Calu3 (cell line): ENCODE measurements at places on chromosomes 2 and 18. TPM values are rescaled to one million over a fixed set of nuclear protein-coding genes. Genes with fewer than 3 reads are reported as not detected.
A peak's percentile ranks its signal among the peaks of the same experiment; 100 is the strongest.

DNA sequence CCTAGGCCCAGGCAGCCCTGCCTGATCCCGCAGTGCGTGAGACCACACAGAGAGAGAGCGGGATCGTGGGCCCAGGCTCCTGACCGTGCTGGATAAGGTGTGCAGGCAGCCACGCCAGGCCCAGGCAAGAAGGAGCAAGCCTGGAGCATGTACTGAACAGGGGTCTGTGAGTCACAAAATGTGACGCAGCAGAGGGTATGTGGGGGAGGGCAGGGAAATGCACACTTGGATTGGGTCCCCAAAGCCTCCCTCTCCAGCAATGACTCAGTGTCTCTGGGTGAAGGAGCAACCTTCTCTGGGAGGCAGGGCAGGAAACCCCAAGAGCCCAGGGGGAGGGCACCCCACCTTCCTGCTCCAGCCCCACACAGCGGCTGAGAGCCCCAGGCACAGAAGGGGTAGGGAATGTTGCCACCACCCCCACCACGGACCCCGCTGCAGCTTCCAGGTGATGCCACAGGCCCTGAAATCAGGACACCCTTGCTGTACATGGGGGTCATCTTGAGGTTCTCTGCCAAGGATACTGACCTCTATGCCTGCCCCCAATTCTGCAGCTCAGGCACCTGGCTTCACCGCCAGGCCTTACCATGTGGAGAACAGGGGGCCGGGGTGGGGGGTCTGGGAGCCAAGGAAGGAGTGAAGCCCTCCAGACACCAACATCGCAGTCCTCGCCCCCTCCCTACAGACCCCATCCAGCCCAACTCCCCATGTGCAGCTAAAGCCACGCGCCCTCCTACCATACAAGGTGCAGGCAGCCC lies 1.3 kb upstream of the GPC1 start:
- DNase-seq: peak; percentile 70
- peaks cover 14% of the 10 kb centered on the region for H3K27me3 ChIP-seq
- peaks cover 21% of the 10 kb centered on the region for H3K4me1 ChIP-seq

DNA sequence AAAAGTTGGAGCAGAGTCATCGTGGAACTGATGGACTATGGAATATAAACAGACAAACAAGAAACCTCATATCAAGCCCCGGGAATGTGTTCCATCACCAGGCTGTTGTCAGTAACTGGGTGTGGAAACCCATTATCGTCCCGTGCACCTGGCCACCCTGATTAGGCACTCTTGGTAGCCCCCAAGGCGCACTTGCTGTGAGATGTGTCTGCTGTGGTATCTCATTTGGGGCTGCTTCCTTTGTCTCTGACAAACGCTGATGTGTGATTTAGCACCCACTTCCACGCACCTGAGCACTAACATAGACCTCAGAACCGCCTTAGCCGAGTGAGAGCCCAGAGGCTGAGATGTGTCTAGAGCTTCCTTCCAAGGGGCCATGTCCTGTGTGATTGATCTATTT lies 96.3 kb downstream of the PRPF40A start:
- no peak overlapping the region for H3K27ac ChIP-seq
- H3K4me3 ChIP-seq: no peak overlapping the region
- no peak for DNase-seq
- H3K4me1 ChIP-seq: peaks cover 1% of the 10 kb centered on the region
- peaks cover 12% of the 10 kb centered on the region for H3K36me3 ChIP-seq

DNA sequence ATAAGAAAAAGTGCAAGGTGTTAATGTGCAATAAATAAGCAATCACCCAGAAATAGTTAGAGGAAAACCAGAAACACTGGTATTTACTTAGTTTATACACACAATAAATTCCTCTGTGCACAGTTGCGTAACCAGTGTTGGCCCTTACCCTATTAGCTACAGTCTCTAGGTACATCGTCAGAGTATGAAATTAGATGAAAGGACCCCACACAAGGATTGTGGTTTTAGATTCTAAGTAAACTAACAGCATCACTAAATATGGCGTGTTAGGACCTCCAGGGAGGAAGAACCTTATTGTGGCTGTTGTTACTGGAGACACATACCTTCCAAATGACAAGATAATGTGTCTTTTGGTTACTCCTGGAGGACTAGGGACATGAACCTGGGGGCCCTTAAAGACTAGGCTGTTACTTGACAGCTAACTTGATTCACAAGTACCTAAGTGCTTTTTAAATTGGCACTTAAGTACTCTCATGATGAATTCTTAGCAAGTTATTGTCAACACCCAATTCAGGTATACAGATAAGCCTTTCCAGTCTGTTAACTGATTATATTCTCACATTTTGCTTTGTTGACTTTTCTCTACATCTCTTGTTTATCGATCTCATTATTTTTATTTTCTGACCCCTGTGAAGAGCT lies 115.3 kb downstream of the FEZ2 start:
- H3K36me3 ChIP-seq: peaks cover 1% of the 10 kb centered on the region
- no peak overlapping the region for H3K27ac ChIP-seq
- no peaks in the 10 kb centered on the region for H3K27me3 ChIP-seq
- H3K4me3 ChIP-seq: no peak overlapping the region
- peak; percentile 49 for DNase-seq
- peaks cover 58% of the 10 kb centered on the region for H3K4me1 ChIP-seq

Gene GRHL1
- total RNA-seq: 9.0 and 11.7 TPM in 2 replicates

DNA sequence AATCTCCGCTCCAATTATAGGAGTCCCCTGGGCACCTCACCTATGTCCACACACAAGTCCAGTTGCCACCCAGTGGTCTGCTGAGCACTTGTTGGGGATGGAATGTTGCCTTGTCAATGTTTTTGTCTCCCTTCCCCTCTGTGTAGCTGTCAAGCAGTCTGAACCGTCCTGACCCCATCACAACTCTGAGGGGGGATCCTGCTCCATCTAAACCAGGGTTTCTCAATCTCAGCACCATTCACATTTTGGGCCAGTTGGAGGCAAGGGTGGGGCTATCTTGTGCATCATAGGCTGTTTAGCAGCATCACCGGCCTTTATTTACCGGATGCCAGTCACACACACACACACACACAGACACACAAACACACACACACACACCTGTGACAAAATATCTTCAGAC lies 53.0 kb downstream of the CYP26B1 start:
- H3K4me1 ChIP-seq: peaks cover 7% of the 10 kb centered on the region
- H3K4me3 ChIP-seq: no peak overlapping the region
- DNase-seq: no peak
- no peaks in the 10 kb centered on the region for H3K36me3 ChIP-seq

DNA sequence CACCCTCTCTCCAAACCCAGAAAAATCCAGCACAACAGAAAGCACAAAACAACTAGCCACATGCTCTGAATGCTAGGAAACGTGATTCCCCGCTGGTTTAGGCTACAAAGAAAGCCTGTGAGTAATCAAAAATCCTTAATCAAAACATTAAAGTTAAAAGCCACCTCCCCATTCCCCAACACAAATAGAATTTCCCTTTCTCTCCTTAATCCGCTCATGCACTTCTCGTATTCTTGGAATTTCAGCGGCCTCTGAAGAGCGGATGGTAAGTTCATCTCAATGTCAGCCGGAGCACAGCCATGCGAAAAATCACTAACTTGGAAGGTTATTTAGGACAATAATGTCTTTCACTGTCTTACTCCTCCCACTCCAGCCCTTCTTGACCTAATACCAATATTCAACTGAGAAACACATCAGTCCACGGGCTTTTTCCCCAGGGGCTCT lies 126.7 kb downstream of the OSBPL1A start:
- peaks cover 47% of the 10 kb centered on the region for H3K4me1 ChIP-seq
- no peak for DNase-seq
- no peaks in the 10 kb centered on the region for H3K27me3 ChIP-seq

DNA sequence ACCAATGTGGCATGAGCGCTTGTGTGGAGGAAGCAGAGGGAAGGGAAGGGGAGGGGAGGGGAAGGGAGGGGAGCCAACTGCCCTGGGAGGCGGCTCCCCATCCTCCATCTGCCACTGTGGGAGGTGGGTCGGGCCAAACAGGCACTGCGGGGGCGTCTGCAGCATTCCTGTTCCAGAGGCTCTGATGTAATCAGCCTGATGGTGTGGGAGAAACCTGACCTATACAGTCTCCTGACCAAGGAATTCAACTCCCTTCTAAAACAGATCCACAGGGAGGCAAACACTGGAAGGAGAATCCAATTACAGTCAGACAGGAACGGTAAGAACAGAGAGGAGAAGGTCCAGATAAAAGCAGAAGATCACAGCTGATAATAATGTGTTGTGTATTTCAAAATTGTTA lies 88.8 kb downstream of the CD8B2 start:
- H3K4me3 ChIP-seq: no peak overlapping the region
- H3K36me3 ChIP-seq: peaks cover 3% of the 10 kb centered on the region
- no peak overlapping the region for H3K27ac ChIP-seq
- peaks cover 8% of the 10 kb centered on the region for H3K4me1 ChIP-seq

DNA sequence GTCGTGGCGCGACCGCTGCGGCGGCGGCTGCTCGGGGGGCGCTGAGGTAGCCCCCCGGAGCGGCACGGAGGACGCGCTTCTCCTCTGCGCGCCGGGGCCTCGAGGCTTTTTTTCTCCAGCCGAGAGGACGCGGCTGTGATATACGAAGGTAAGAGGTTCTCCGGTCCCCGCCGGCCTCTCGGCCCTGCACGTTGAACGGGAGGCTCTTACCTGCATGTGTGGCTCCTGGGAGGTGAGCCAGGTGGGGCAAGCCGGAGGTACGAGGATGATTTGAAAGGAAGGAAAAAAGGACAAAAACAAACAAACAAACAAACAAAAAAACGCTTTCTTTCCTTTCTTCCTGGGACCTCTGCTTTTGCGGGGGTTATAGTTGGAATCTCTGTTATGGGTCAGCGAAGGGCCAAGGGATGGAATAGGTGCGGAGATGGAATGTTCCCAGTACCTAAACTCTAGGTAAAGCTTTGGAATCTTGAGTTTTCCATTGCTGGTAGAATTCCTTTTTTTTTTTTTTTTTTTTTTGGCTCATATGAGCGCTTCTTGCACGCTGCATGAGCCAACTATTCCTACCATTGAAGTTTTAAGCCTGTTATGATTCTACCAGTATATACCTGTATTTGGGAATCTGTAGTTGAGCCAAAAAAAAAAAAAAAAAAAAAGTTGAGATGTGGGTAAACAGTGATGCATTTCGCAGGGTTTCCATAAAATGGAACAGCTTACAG lies 674 bp downstream of the PTPN4 start:
- peak overlapping the region; percentile 90 for H3K4me3 ChIP-seq
- no peaks in the 10 kb centered on the region for H3K27me3 ChIP-seq
- peaks cover 31% of the 10 kb centered on the region for H3K36me3 ChIP-seq
- peak overlapping the region; percentile 91 for H3K27ac ChIP-seq
- peaks cover 9% of the 10 kb centered on the region for H3K4me1 ChIP-seq
- DNase-seq: no peak

- H3K4me1 ChIP-seq: no peaks in the 10 kb centered on the region
- H3K27ac ChIP-seq: no peak overlapping the region
- H3K36me3 ChIP-seq: no peaks in the 10 kb centered on the region
- no peak for DNase-seq
Measured at GRCh38 chr2:240109386-240109785, 26.7 kb downstream of the COPS9 start.
